ENCODE measurements at places on chromosomes 7 and 10. TPM values are rescaled to one million over a fixed set of nuclear protein-coding genes. Genes with fewer than 3 reads are reported as not detected.

The CYP2C8 gene
- 0.09 TPM for total RNA-seq

The LRRC4 gene
- 0.16 TPM for total RNA-seq

The LIPN gene
- total RNA-seq: not detected

The TEX47 gene
- total RNA-seq: not detected

The CREB5 gene
- total RNA-seq: not detected

The CCL24 gene
- not detected for total RNA-seq

The SCIN gene
- not detected for total RNA-seq

The CYP2E1 gene
- 0.16 TPM for total RNA-seq

The NEURL1 gene
- 2.2 TPM for total RNA-seq

The CLRN3 gene
- total RNA-seq: not detected

The BAMBI gene
- 0.16 TPM for total RNA-seq

The PDE1C gene
- total RNA-seq: not detected

The SLC29A4 gene
- 0.73 TPM for total RNA-seq

The IGF2BP3 gene
- total RNA-seq: 16.6 TPM

The SERPINE1 gene
- total RNA-seq: 0.23 TPM

The PKD1L1 gene
- total RNA-seq: 0.11 TPM

The FEZF1 gene
- total RNA-seq: not detected

The NPC1L1 gene
- not detected for total RNA-seq

The GIMAP1 gene
- 3.9 TPM for total RNA-seq

The ZNF783 gene
- 25.0 TPM for total RNA-seq

The BRAT1 gene
- total RNA-seq: 41.9 TPM

The ZNF239 gene
- total RNA-seq: 0.66 TPM

The RAB18 gene
- total RNA-seq: 55.9 TPM

The ANKRD2 gene
- total RNA-seq: 0.18 TPM

The APBB1IP gene
- 47.4 TPM for total RNA-seq

The FAM20C gene
- 1.3 TPM for total RNA-seq

The PRPS1L1 gene
- total RNA-seq: not detected

The COL13A1 gene
- not detected for total RNA-seq

The PANK1 gene
- total RNA-seq: 5.7 TPM

The CPVL gene
- total RNA-seq: 0.11 TPM

The CDHR1 gene
- total RNA-seq: 0.34 TPM

The CNTNAP2 gene
- not detected for total RNA-seq

The ELMO1 gene
- total RNA-seq: 117 TPM

The NPFFR1 gene
- not detected for total RNA-seq

The DLD gene
- 108 TPM for total RNA-seq

The C10orf53 gene
- 0.16 TPM for total RNA-seq

The NKX1-2 gene
- total RNA-seq: not detected

The FAM53B gene
- 19.3 TPM for total RNA-seq
